ENCODE measurements at places on chromosomes 3 and 15. TPM values are rescaled to one million over a fixed set of nuclear protein-coding genes. Genes with fewer than 3 reads are reported as not detected.

DNA sequence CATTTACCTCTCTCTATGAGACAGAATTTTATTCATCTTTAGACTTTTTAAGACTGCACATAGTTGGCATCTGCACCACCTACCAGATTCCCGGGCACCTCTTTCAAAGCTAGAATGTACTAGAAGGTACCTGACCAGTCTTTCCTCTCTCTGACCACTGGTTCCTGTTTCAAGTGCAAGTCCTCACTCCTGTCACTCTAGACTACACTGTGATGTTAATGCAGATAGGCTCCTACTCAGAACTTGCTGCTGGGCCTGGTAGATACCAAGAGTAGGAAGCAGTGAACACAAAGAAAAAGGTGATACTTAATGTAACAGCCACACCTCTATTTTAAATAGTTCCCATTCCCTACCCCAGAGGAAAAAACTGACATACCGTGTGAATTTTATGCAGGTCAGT is 8.1 kb upstream of the TCAIM start:
- DNase-seq, result no peak

DNA sequence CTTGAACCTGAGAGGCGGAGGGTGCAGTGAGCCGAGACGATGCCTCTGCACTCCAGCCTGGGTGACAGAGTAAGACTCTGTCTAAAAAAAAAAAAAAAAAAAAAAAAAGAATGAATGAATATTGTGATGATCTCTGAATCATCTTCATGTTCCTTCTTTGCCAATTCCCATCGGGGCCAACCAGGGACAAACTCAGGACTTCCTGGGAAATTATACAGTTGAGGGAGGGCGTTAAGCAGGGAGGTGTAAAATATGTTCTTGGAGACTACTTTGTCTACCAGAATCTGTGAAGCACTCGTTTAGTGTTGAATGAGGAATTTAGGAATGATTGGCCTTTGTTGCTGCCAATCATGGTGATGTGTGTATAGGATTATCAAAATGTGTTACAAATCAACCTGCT is 210.6 kb downstream of the PTPRG start:
- no peak for DNase-seq

- no peak for DNase-seq
Measured at GRCh38 chr15:48361685-48362084, 30.5 kb downstream of the DUT start.

DNA sequence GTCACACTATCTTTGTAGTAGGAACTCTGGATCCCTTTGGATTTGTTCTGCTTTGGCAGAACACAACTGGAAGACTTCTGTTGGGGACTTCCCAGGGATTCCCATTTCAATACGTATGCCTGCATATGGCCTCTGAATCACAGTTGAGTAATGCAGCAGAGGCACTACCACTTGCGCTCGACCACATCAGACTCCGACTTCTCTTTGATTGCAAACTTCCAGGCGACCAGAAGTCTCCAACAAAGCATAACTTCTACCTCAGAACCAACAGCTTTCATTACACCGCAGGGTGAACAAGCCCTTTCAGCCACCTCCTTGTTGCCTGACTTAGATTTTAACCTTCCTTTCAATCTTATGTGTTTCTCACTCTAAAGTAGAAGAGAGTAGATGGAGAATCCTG is 924.4 kb downstream of the IGSF11 start:
- peak; percentile 22 for DNase-seq

GRCh38 chr3:115350606-115351005 is 203.5 kb upstream of the ZBTB20 start:
- DNase-seq, result no peak

DNA sequence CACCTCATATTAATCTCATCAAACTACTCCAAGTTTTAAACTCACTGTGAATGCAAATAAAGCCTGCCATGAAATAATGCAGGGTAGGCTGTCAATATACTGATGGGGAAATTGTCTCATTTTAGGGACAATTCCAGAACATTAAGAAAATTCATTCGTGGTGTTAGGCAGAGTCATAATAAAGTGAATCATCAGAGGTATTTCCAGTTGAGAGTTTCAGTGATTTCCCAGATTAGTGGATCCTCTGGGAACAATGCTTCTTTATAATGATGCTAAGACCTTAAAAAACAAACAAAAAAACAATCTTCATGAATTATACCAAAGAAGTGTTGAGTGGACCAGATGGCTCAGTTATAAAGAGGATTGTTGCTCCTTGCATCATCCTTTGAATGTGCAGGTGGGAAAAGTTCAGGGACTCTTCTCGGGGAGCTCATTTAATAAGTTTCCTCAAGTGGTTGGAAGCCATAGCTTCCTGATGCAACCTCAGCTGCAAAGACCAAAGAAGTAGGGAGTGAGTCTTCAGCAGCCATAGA is 360.9 kb upstream of the TRIM42 start:
- DNase-seq, result peak; percentile 61

- peak; percentile 50 for DNase-seq
Measured at GRCh38 chr3:11643201-11643603, 513 bp downstream of the VGLL4 start.

DNA sequence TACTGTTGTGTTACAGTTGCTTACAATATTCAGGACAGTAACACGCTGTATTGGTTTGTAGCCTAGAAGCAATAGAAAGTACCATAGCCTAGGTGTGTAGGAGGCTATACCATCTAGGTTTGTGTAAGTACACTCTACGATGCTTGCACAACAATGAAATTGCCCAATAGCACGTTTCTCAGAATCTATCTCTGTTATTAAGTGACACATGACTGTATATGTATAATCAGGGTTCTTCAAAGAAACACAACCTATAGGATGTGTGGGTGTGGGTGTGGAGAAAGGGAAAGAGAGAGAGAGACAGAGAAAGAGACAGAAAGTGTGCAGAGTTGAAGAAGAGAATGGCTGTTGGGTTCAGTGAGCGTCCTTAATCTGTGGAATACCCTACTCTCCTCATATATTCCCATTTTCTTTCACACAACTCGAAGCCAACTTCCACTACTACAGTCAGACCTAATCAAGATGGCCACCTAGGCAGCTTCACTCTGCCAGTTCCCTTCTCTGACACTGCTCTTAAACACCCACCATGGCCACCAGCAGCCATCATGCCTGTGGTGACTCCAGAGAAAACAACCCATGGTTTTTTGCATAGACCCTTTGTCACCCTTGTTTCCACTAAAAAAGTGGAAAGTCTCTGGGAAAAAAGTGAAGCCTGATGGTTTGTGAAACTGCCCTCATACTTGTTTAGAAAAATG is 5.8 kb upstream of the PPP4R2 start:
- no peak for DNase-seq

DNA sequence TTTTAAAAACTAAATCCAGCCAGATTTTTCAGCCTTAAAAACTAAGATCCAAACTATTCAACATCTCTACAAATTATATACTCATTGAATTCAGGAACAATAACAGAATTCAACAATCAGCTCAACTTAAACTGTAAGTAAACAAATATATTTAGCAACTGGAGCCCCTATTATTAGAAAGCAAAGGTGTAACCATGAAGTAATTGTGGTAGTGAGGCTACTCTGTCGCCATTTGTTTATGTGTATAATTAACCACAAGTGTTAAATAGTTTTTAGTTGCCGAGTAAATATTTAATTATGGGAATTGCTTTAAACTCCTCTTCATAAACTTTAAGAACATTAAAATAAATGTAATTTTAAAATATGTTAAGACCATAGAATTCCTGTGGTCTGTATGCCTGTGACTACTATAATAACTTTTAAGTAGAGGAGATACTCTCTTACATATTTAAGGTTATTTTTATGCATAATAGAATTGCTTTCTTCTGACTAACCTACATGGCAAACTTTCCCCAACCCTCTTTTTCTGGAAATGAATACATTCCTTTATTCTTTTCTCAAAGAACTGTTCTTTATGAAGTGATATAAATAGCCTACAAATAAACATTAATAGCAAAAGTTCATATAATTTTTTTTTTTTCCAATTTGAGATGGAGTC is 51.2 kb downstream of the MFN1 start:
- DNase-seq, result no peak

DNA sequence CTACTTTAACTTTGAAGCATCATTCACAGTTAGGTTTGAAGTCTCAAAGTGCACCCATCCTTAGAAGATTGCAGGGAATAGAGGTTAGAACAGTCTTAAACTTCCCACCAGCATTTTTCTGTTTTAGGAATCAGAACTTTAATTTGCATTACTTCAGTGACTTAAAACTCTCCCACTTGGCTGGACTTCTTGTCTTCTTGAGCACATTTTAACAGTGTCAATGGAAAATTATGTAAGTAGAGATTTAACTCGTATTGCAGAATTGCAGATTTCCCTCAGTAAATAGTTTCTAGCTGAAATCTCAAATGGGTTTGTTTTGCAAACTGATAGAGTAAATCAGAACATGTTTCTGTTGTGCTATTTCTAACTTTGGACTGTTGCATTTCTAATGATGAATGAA is 369.6 kb downstream of the OTOL1 start:
- DNase-seq, result no peak

- DNase-seq, result no peak
Measured at GRCh38 chr3:43073836-43074220, 32.1 kb downstream of the POMGNT2 start.

- no peak for DNase-seq
Measured at GRCh38 chr3:132008837-132009236, 26.0 kb downstream of the CPNE4 start.

DNA sequence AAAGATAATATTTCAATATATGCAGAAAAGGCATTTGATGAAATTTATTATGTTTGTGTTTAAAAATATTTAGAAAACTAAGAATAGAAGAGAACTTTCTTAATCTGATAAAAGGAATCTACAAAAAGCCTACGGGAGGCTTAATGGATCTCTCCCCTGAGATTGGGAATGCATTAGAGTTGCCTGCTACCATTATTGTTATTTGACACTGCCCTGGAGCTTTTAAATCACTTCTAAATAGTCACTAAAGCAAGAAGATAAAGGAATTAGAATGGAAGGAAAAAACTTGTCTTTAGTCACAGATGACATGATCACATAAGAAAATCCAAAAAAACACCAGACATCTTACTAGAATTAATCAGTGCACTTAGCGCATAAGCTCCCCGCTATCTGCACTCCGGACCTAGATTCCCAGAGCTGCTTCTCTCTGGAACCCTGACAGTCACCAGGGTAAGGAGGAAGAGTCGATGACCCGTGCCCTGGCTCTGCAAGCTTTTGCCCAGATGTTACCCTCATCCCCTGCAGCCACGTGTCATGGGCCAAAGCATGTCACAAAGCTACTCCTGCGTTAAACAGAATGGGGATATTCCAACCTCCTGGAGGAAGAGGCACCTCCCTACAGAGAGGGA is 97.1 kb downstream of the MINAR1 start:
- no peak for DNase-seq

GRCh38 chr3:71564361-71564760 is 19.2 kb downstream of the FOXP1 start:
- no peak for DNase-seq

DNA sequence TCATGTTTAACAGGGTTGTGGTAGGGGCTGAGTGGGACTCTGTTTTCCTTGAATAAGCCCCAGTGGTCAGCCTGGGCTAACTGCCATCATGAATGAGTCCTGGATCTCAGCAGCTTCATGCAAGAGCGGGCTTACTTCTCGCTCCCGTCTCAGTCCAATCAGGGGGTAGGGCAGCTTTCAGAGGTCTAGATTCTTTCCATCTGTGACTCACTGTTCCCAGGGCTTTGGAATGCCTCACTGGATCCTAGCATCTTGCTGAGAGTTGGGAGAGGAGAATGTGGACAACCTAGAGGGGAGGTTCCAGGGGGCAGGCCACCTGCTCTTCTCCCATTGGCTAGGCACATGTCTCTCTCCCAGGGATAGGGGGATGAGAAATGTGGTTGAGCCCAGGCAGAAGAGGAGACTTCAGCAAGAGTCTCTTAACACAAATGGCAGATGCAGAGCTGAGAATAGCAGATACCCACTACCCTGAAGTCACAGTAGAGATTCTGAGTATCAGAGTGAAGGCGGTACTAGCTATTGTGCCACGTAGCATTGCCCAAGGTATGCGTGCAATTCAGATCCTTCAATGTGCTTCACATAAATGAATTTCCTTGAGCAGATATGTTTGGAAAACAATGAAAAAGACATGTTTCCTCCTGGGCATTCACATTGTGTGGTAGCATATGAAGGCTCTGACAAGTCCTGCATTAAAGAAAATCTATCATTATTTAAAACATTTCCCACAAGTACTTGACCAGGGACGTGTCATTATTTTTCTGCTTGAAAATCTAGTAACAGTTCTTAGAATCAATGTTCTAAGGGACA is 257.7 kb upstream of the PROK2 start:
- DNase-seq, result peak; percentile 54

DNA sequence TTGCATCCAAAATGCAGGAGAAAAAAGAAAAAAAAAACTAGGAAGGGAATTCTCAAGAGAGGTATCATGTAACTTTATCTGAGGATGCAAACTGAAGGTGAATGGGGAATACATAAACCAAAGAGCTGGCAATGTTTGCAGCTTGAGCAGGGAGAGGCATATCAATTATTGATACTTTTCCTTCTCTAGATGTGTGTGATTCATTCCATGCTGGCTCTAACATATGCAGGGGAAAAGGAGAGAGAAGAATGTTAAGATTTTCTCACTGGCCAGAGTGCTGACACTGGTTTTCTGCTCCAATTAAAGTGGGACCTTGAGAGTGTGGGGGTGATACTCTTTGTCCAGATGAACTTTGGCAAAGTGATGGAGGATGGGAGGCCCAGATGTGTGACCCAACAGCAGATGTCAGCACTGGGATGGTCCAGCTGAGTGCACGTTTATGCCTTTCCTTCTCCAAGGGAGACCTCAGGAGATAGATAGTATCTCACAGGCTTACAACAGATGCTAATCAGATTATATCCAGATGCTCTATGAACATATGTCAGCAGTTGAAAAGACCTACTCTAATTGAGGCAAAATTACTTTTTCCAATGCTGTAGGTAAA is 50.0 kb upstream of the PSMD6 start:
- DNase-seq, result no peak

GRCh38 chr3:124586126-124587052 is 143.9 kb upstream of the UMPS start:
- DNase-seq, result no peak

PDZRN3 gene
- total RNA-seq, result not detected

CLDN11 gene
- total RNA-seq, result not detected

PLSCR4 gene
- 13.7 TPM for total RNA-seq

SGO1 gene
- 30.0 TPM for total RNA-seq

SCAP gene
- 60.6 TPM for total RNA-seq

PLSCR5 gene
- total RNA-seq, result not detected

All from A172 (cell line).